IMR-90 (cell line): ENCODE measurements at places on chromosomes 11 and 22. TPM values are rescaled to one million over a fixed set of nuclear protein-coding genes. Genes with fewer than 3 reads are reported as not detected.

- no peak overlapping the region for H3K4me3 ChIP-seq
- no peaks in the 10 kb centered on the region for H3K36me3 ChIP-seq
- no peak for DNase-seq
- no peak overlapping the region for H3K27ac ChIP-seq
- H3K27me3 ChIP-seq, result peaks cover 54% of the 10 kb centered on the region
- H3K4me1 ChIP-seq, result no peaks in the 10 kb centered on the region; the same call in 1 of the 2 replicates
Measured at GRCh38 chr11:130160498-130161155, 1.0 kb downstream of the ST14 start.

DNA sequence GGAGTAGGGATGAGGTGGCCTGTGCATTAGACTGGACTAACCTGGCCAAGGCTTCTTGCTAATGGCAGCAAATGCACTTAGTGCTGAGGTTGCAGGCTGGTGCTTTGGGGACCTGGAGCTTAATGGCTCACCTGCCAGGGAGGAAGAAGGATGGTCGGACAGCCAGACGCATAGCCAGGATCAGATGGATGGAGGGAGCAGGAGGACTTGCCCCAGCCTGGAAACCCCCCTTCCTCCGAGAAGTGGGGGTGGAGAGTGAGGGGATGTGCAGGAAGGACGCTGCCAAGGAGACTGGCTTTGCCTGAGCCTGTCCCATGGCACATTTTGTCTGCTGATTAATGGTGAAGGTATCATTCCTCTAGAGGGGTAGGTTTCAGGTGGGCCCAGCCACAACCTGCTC, 17.9 kb downstream of the IGLL1 start:
- no peak overlapping the region for H3K4me3 ChIP-seq
- H3K27me3 ChIP-seq, result peaks cover 37% of the 10 kb centered on the region
- no peaks in the 10 kb centered on the region for H3K4me1 ChIP-seq
- H3K36me3 ChIP-seq, result no peaks in the 10 kb centered on the region
- no peak for DNase-seq
- no peak overlapping the region for H3K27ac ChIP-seq

IGF2 gene
- 17.5 and 21.8 TPM in 2 replicates for polyA plus RNA-seq

ST14 gene
- polyA plus RNA-seq, result not detected in 2 replicates

SEC14L3 gene
- not detected in 2 replicates for polyA plus RNA-seq
